ENCODE measurements at places on chromosomes 16 and 17.

DNA sequence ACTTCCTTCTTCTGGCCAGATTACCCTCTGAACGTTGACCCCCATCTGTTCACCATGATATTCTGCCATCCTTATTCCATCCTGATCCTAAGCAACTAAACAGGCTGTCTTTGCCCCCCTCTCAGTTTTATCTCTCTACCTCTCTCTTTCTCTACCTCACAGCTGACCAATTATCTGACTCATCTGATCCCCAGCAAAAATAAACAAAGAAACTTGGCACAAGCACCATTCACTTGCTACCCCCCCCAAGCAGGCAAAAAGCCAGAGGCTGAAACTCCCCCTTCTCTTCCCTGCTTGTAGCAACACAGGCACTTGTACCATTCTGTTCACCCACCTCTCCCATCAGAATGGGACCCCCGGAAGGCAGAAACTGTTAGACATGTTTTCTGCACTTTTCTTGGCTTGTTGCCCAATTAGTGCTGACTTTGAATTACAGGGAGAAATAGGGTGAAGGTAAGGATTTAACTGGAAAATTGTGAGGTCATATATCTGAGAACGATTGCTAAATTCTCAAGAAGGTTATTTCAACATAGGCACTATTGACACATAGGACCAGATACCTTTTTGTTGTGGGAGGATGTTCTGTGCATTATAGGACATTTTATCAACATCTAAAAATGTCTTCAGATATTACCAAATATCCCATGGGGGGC is 163.2 kb downstream of the TOX3 start:
- no peak for DNase-seq

GRCh38 chr16:88378401-88378800 is 4.4 kb upstream of the ZNF469 start:
- DNase-seq: no peak

DNA sequence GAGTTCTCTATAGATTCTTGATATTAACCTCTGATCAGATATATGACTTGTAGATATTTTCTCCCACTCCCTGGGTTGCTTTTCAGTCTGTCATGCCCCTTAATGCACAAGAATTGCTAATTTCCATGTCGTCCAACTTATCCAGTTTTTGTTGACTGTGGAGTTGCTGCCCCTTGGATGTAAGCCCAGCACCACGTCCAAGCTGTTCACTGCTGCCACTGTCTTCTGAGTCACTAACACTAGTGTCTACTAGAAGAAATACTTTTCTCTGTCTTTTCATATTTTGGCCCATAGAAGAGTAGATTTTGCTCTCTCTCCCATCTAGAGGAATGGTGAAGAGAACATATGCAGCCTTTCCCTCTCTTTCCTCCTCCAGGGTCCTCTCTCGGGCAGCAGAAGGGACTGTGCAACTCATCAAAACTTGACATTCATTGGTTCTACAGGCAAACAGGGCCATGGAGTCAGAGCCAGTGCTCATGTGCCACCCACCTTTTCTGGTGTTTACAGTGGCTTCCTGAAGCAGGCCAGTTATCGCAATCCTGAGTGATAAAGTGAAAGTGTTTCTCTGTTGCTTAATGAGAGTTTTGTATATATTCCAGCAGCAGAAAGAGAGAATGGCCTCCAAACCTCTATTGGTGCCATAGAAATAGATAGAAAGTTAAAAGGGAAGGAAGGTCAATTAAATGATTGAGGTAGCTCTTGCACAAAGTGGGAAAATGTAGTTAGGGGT is 22.6 kb upstream of the PMP22 start:
- no peak for DNase-seq

DNA sequence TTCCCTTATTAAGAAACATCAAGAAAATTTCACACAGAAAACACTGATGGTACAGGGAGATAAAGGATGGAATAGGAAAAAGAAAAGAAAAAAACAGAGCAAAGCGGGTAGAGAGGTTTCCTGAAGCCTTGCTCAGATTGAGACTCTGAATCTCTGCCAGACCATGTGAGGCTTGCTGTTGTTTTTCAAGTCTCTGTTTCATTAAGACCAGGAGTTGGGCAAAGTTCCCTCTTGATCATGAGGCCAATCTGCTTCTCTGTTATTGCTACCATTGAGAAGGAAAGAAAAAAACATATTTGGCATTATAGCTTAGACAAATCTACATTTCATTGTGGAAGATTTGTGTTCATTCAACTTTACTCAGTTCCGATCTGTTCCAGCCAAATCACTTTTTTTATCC is 201.6 kb upstream of the SOX9 start:
- DNase-seq: no peak

GRCh38 chr17:2468270-2468669 is 43.4 kb downstream of the METTL16 start:
- DNase-seq: no peak

- DNase-seq: no peak
Observed at GRCh38 chr16:81273223-81273950, 34.9 kb downstream of the BCO1 start.

- DNase-seq: no peak
Observed at GRCh38 chr17:65532101-65532890, 29.2 kb downstream of the AXIN2 start.

DNA sequence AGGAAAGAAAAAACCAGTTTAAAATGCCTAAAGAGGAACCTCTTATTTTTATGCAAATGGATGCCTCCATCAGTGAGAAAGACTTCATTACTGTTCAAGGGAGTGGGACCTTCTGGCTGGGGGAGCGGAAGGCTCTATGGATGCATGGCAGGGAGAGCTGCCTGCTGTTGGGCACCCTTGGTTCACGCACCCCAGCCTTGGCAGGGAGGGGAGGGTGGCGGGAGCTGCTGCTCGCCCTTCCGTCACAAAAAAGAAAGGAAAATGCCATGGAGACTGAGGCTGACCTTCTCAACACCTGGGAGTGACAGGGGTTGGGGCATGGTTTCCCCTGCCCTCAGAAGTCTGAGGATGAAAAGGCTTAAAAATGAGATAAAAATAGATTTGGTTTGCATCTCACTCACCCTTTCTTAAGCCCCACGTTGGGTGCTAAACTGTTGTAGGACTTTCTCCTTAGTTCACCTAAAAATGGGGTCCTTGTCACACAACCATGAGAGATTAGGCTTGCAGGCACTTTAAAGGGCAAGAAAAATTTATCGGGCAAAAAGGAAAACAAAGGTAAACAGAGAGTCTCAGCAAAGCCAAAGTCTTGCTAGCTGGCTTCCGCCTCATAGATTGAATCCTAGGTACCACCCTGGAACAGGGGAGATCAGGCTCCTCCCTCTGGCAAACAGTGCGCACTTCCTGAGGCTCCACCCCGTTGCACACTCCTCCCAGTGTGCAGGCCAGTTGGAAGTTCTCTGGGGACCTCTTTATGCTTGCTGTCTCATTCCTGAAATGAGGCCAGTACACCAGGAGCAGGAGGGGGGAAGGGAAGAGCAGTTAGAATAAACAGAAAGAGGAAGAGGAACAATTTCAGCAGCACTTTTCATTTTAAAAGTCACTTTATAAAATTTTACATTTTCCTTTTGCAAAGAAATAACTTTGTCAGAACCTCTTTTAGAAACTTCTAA is 31.6 kb downstream of the PHKB start:
- no peak for DNase-seq

DNA sequence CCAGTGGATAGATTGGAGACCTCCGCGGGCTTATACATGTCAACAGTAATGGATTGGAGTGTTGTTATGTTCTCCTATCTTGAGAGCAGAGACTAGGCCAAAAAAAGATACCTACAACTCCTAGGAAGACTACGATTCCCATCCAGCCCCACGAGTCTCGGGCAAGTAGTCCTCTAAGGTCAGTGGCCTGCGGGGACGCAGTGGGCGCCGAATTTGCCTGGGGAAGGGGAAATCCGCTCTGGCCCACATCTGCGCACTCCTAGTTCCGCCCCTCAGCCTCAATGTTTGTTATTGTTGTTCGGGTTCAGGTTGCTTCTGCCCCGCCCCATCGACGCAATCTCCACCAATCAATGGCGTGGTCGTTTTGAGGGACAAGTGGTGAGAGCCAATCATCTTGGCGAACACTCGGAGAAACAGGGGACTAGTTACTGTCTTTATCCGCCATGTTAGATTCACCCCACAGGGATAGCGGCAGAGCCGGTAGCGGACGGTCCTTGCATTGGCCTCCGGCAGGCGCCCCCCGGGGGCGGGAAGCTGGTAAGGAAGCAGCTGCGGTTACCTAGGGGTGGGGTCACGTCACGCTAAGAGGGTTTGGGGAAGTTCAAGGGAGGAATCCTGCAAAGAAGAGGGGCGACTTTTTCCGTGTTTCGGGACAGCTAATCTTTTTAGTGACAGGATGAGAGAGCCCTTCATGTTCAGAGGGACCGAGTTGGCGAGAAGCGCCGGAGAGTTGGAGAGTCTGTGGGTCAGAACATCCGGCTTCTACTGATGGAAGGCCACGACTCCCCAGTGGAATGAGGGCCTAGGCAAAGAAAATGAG is at the start of gene NBR1:
Gene NBR1 (plus strand): TSS at position 449 of the 820 bp plus-strand sequence. CDS start 4,586 bp downstream, outside the sequence.
- peak; percentile 94 for DNase-seq

All from NCI-H2081 treated with DMSO at 0.1 percent for 48 hours (cell line).